GM18507 (cell line): ENCODE measurements at places on chromosomes 1 and 21.

- DNase-seq = no peak
These were observed 24.2 kb upstream of the RGL1 start for GRCh38 chr1:183780757-183781156.

DNA sequence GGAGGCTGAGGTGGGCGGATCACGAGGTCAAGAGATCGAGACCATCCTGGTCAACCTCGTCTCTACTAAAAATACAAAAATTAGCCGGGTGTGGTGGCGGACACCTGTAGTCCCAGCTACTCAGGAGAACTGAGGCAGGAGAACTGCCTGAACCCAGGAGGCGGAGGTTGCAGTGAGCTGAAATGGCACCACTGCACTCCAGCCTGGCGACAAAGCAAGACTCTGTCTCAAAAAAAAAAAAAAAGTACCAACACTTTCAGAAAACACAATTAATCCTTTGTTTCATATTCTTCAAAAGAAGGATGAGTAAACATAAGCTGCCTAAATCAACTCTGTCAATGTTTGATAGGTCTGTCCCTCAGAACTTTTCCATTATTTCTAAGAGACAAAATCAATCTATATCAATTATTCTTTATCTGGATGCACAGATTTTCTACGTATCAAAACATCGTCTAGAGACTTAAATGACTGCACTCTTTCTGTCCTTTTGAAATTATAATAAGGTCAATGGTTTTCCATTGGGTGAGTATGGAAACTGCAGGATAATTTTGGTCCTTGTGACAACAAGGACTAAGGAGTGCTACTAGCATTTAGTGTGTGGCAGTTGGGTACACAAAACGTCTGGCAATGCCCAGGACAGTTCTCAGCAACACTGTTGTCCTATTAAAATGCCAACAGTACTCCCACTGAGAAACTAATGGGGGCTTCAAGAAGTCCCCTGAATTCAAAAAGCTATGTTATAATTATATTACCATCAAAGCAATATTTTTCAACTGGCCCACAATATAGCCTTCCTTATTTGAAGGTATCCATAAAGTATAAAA, 40.7 kb downstream of the LPGAT1 start:
- DNase-seq = no peak

- DNase-seq = no peak
These were observed 16.0 kb downstream of the OR2T11 start for GRCh38 chr1:248618878-248619277.

DNA sequence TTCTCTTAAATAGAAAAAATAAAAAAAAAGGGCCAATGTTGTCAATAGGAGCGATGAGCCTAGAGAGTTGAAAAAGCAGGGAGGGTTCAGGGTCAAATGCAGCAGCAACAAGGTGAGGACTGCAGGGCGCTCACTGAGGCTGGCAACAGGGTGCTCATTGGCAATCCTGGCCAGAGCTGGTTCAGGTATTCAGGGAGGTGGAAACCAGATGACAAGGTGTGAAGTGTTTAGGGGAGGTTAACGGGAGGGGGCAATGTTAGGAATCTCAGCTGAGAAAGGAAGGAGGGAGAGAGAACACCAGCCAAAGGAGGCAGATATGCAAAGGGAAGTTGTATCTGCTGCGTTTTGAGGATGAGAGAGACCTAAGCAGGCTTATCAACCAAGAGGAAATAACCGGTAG, 129.8 kb upstream of the DAB1 start:
- no peak for DNase-seq

GRCh38 chr1:167538657-167539056, 14.9 kb downstream of the CREG1 start:
- DNase-seq = no peak

GRCh38 chr1:1490633-1491230, 19.2 kb downstream of the ATAD3B start:
- DNase-seq = no peak

DNA sequence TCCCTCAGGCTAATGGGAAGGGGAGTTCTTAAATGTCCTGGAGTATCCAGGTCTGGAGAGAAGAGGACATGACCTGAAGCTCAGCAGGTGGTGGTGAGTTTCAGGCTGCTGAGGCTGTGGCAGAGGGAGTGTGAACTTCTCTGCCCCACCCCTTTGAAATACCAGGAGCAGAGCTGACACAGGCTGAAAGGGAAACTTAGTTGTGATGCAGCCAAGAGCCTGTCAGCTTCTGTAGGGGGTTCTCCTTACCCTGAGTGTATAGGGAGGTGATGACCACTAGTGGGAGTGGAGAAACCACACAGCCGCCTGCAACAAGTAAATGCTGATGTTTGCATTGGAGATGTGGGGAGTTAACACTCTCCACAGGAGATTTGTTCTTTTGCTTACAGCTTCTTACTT, 152.3 kb downstream of the FCRL5 start:
- DNase-seq = peak; percentile 48

DNA sequence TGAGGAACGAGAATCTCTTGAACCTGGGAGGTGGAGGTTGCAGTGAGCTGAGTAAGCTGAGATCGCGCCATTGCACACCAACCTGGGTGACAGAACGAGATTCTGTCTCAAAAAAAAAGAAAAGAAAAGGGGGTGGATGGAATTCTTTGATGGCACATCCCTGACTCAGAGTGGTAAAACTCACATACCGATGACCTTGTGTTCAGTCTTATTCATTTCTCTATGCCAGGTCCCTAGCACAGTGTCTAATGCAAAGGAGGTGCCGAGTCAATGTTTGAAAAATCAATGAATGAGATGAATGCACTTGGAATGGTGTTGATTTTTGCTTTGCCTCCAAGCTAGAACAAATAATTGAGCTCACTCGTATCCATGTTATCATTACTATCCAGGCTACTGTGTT, 18.5 kb upstream of the FAM20B start:
- no peak for DNase-seq

GRCh38 chr1:212986551-212986950, 29.1 kb downstream of the ANGEL2 start:
- DNase-seq = no peak

- DNase-seq = no peak
These were observed 2.0 kb upstream of the ADPRS start for GRCh38 chr1:36086529-36087232.

- DNase-seq = peak; percentile 42
These were observed 134.6 kb upstream of the ARHGEF16 start for GRCh38 chr1:3319874-3320245.
